Stimulated activated CD4-positive, alpha-beta T cell treated with anti-CD3 and anti-CD28 coated beads, Interleukin-15, amount 100 ng/mL, for 24 hours (primary cell): ENCODE measurements at places on chromosomes 2 and 18.

GRCh38 chr2:112243233-112243632 is 11.6 kb downstream of the ZC3H8 start:
- DNase-seq = no peak

GRCh38 chr2:166784296-166784946 is 103.9 kb upstream of the XIRP2 start:
- no peak for DNase-seq

- DNase-seq = no peak
Measured at GRCh38 chr18:58258692-58259342, 214.8 kb downstream of the NEDD4L start.

- DNase-seq = no peak
Measured at GRCh38 chr2:222977121-222977520, 74.9 kb upstream of the KCNE4 start.
